T1000 (cell line): ENCODE measurements at places on chromosomes 16 and 17.
A peak's percentile ranks its signal among the peaks of the same experiment; 100 is the strongest.

- no peak for DNase-seq
Measured at GRCh38 chr16:81445966-81446906, 1.6 kb downstream of the CMIP start.

DNA sequence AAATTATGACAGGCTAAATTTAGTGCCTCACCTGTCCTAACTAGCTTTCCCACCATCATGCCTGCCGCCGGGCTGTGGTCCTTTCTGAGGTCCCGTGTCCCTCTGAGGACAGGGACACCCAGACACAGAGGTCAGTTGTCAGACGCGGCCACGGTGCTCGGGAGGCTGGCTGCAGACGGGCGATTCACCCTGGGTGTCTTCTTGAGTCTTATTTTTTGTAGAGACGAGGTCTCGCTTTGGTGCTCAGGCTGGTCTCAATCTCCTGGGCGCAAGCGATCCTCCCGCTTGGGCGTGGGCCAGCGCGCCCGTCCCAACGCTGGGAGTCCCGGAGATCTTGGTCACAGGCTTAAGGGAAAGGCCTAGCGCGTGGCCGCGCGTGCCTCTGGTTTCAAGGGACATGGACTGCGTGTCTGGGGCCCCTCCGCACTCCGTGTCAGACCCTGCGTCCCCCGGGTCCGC is 797 bp upstream of the RAB11FIP3 start:
- peak; percentile 46 for DNase-seq

DNA sequence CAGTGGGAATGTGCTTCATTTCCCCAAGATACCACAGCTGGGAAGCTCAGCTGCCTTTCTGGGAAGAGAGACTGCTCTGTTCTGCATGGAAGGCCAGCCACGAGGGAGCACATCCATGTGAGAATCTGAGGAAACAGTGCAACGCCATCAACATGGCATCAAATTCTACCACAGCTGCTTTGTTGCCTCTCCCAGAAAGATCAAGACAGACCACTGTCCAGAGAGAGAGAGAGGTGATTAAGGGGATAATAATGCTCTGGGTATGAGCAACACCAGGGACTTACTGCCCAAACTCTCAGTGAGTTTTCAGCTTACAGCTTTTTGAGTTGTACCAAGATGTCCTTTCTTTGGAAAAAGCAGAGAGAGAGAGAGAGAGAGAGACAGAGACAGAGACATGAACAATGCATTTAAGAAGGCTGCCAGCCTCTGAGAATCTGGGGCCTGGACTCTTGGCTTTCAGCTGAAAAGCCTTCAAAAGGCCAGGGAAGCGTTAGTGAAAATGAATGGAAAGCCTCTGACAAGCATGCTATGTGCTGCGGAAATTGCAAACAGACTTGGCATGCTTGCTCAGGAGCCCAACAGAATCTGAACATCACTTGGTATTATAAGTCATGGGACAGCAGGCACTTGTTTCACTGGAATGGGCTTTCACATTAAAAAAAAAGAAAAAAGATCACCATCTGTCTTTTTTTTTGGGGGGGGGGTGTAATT is 223.1 kb downstream of the MAP2K6 start:
- no peak for DNase-seq

GRCh38 chr17:21253646-21254441 is 634 bp upstream of the NATD1 start:
- no peak for DNase-seq

- no peak for DNase-seq
Measured at GRCh38 chr17:74408262-74408661, 23.6 kb upstream of the GPRC5C start.

GRCh38 chr16:49914657-49915056 is 58.7 kb upstream of the ZNF423 start:
- DNase-seq: no peak

- DNase-seq: peak; percentile 78
Measured at GRCh38 chr16:15672514-15673167, 22.6 kb downstream of the NDE1 start.

GRCh38 chr17:57257195-57257894 is 1.0 kb downstream of the MSI2 start:
- DNase-seq: no peak

GRCh38 chr16:75322740-75323139 is 71.3 kb upstream of the BCAR1 start:
- DNase-seq: no peak

DNA sequence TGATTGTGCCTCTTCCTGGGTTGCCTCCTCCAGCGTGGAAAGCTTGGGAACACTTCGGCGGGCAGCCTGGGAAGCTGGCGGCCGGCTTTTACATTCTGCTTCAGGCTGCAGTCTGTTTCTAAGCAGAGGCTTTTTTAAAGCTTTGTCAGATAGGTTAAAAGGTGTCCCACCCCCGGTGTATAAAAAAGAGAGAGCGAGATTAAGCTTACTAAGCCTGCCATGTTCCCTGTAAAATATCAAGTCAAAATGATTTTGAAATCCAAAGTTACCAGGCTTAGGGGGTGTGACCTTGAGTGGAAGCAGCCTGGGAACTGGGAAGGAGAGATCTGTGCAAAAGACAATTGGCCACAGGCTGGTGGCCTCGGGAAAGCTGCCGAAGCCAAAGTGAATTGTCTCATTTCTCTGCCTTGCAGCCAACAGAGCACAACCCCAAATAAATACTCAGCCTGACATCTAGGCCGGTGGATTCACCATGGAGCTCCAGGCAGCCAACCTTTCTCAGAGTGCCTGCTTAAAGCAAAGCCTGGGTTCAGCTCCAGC is 254.5 kb downstream of the FTO start:
- DNase-seq: no peak

DNA sequence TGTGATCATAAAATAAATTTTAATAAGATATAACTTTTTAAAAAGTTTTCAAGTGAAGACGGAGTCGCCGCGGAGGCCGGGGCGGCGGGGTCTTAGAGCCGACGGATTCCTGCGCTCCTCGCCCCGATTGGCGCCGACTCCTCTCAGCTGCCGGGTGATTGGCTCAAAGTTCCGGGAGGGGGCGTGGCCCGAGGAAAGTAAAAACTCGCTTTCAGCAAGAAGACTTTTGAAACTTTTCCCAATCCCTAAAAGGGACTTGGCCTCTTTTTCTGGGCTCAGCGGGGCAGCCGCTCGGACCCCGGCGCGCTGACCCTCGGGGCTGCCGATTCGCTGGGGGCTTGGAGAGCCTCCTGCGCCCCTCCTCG is at the start of gene FOXC2:
Gene FOXC2 (plus strand): TSS at position 229 of the 365 bp plus-strand sequence. CDS start 507 bp downstream, outside the sequence.
- DNase-seq: peak; percentile 76

DNA sequence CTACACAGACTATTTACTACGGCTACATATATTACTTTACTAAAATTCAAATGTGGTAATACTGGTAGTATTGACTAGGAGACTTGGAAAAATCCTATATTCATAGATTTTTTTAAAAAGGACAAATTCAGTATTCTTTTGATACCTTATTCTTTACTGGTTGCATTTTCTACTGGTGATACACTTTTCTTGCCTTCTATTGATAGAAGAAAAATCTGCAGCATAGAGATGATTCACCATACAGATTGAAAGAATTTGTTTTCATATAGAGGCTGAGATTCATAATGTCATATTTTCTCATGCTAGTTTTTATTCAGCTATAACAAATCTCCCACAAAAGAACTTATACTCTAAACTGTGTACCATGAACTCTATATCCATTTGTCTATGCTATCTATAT is 195.4 kb upstream of the C17orf78 start:
- no peak for DNase-seq

DNA sequence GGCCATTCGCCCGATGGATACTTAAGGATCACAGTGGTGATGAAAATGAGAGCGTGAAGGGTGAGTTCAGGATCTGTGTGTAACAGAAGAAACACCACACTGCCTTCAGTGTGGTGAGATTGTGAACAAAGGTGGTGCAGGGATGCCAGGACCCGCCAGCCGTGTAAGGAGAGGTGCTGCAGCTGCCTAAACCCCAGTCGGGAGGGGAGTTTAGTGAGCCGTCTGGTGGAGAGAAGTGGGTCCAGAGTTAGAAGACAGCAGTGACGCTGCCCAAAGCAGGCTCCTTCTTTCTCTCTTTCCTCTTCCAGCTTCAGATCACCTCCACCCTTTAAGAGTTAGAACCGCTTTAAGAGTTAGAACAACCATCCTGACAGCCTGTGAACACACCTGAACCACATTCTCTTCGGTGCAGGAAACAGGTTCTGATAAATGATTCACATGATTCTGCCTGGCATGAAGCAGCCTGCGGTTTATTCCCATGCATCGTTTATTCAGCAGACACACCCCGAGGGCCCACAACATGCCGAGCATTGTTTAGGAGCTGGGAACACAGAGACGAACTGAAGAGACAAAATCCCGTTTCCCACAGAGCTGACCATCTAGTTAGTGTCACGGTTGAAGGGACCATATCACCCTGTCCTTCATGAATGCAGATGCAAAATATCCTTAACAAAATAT is 84.0 kb upstream of the DNAH17 start:
- DNase-seq: no peak

DNA sequence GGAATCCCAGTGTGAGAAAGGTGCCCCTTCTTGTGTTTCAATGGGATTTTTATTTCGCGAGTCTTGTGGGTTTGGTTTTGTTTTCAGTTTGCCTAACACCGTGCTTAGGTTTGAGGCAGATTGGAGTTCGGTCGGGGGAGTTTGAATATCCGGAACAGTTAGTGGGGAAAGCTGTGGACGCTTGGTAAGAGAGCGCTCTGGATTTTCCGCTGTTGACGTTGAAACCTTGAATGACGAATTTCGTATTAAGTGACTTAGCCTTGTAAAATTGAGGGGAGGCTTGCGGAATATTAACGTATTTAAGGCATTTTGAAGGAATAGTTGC is 567 bp downstream of the UBB start:
- DNase-seq: no peak

- no peak for DNase-seq
Measured at GRCh38 chr16:77890075-77890474, 101.7 kb downstream of the VAT1L start.

GRCh38 chr17:55314061-55314783 is 49.5 kb downstream of the HLF start:
- no peak for DNase-seq

GRCh38 chr17:66165537-66166123 is 26.3 kb downstream of the CEP112 start:
- no peak for DNase-seq

GRCh38 chr17:73492125-73492820 is 152.0 kb downstream of the SDK2 start:
- DNase-seq: no peak

DNA sequence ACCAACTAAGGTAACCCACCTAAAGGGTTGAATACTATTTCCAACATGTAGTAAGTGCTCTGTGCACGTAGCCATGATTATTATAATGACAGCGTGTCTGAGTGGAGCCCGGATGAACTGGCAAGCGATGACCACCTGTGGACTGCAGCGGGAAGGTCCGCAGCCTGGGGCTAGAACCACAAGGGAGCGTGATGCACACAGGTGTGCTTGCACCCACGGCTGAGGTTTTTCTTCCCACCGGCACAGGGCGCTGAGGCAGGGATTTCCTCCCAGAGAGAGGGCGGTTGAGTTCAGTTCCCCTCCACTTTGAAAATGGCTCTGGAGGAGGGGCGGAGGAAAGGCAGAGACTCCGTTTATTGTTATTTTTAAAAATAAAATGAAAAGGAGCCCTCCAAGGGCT is 221.7 kb upstream of the HSBP1 start:
- no peak for DNase-seq

GRCh38 chr16:13835387-13835786 is 84.6 kb upstream of the ERCC4 start:
- DNase-seq: no peak

DNA sequence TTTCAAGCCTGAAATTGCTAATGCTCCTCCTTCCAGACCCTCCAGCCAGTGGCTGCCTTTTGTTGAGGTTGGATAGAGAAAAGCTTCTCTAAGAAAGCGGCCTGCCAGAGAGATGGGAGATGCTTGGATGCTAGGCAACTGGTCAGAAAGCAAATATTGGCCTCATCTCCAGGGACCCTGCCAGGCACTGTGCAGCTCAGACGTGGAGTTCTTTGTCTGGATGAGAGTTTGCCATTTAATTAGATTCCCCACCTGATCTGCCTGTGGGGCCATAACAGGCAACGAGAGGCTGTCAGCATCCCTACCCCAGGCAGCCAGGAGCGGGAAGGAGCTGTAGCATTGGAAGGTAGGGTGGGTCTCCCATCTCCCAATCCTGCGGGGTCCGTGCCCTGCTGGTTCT is 52.7 kb downstream of the ASIC2 start:
- DNase-seq: no peak

- no peak for DNase-seq
Measured at GRCh38 chr16:54397190-54397835, 110.7 kb upstream of the IRX3 start.

DNA sequence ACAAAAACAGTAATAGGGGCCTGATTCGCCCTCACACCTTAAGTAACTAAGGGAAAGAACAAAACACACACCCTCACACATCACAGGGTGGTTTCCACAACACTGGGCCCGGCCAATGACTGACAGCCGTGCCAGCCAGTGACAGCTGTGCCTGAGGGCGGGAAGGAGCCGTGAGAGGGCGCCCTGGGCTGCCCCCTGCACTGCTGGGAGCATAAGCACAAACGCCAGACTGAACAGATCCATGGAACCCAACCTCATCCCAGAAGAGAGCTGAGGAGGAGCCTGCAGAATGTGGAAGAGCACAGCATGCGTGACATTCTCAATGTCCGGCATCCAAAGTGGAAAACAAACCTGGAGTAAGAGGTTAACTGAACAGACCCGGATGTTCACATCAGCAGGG is 16.0 kb downstream of the CSNK1D start:
- DNase-seq: no peak

DNA sequence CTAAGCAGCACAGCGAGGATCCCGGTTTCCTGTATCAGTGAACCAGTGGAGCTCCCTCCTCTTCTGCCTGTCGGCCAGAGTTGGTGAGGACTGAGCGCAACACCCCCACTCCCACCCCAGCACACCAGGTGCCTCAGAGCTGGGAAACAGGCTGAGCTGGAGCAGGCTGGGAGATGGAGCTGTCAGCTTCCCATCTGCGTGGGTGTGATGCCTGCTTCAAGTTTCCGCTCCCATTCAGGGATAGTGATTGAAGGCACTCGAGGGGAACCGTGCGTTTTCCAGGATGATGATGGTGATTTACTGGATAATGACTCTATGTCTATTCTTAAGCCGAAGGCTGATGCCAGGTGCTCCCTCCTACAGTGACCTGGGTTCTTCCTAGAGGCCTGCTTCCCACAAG is 144.5 kb downstream of the TMEM132E start:
- no peak for DNase-seq

DNA sequence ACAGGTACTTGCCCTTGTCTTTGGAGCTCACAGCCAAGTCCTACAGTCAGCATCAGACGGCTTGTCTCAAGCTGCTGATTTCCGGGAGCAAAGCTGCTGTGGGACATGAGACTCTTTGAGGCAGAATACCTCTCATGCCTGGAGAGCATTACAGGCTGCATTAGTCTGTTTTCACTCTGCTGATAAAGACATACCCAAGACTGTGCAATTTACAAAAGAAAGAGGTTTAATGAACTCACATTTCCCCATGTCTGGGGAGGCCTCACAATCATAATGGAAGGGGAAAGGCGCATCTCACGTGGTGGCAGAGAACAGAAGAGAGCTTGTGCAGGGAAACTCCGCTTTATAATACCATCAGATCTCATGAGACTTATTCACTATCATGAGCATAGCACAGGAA is 661.2 kb downstream of the WWOX start:
- no peak for DNase-seq

GRCh38 chr17:62704381-62704971 is 77.0 kb downstream of the MRC2 start:
- no peak for DNase-seq
